Activated CD4-positive, alpha-beta T cell treated with anti-CD3 and anti-CD28 coated beads for 48 hours (primary cell): ENCODE measurements at places on chromosomes 3 and 15.

DNA sequence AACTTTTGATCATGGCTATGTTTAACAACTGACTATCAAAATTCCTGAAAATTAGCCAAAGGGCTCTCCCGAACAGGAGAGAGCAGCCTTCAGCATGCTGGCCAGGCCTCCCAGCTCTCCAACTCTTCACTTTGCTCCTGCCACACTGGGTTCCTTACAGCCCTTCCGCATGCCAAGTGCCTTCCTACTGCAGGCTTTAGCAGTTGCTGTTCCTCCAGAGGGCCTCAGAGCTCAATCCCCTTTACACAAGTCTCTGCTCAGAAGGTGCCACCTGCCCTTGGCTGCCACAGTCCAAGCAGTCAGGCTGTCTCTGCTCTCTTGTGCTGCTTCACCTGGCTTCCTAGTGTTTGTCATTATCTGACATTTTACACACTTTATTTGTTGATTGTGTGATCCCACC lies 553.1 kb upstream of the PPP2R3A start:
- DNase-seq = no peak

GRCh38 chr15:77810130-77810571 lies 177.4 kb upstream of the LINGO1 start:
- no peak for DNase-seq

- DNase-seq = no peak
These were observed 851 bp upstream of the DCBLD2 start for GRCh38 chr3:98902351-98902740.

GRCh38 chr15:87038404-87038803 lies 958.7 kb downstream of the AGBL1 start:
- DNase-seq = no peak

DNA sequence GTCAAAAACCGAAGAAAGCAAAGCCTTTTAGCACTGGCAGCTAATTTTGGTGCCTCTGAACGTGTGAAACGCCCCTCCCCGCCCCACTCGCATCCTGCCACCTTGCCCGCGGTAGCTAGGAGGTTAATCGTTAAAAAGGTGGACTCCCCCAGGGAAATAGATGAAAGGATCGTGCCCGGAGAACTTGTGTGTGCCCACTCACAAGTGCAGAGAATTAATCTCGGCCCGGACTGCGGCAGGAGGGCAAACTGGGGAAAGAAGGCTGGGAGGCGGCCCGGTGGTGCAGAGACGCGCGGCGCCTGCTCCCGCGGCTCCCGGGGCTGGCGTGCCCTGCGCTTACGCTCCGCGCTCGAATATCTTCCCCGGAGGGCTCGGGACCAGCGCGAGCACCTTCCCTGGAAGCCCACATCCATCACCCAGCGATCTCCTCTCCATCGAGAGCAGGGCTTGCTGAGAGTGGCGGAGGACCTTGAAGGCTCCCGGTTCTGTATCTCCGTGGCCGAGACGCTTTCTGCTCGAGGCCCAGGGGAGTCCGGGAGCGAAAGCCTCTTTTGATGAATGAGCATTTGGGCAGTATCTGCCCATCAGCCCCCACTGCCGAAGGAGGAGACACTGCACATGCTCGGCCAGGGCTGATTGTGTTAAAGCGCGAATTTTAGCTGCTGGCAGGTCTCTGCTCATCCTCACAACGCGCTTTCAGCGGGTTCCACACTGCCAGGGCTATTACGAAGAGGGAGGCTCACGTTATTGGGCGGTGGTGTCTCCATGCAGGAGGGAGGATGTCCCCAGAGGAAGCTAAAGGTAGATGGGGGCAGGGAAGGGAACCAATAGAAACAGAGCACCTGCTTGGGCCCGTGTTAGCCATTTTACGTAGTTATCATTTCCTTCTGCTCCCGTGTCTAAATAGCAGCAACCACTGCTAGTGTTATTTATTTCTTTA lies 1.3 kb upstream of the SPTSSB start:
- peak; percentile 18 for DNase-seq

GRCh38 chr15:68589053-68589452 lies 10.3 kb downstream of the CORO2B start:
- no peak for DNase-seq

DNA sequence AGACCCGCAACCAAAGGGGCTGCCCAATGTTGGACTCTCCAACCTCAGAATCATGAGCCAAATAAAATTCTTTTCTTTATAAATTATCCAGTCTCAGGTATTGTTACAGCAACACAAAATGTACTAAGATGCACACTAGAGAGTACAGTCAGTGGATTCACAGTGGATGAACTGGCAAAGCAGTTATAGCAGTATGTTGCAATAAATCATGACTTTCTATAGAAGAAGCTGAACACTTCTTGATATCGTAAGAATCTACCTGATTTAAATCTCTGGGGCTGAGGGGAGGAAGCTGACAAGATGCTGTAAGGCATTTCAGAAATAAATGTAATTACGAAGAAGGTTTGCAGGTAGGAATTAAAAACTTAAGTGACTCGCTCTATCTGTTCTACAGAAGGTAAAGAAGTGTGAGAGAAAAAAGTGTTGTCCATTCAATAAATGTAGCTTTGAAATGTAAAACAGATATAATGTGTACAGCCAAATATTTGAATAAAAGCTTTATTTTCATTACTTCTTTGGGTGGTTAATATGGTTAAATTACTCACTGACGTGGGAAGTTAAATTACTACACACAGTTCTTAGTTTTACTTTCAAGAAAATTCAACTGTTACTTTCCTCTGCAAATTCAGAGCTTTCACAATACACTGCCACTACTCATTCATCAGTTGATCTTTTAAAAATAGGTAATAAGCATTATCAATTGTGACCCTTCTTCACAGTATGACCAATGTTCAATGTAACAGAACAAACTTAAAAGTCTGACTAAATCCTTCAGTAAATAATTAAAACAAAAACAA lies 439.1 kb downstream of the SHQ1 start:
- no peak for DNase-seq
